ENCODE measurements at places on chromosomes 12 and 14. TPM values are rescaled to one million over a fixed set of nuclear protein-coding genes. Genes with fewer than 3 reads are reported as not detected.
A peak's percentile ranks its signal among the peaks of the same experiment; 100 is the strongest.

- no peak overlapping the region for H3K27ac ChIP-seq
- DNase-seq, result no peak
- no peak overlapping the region for H3K4me3 ChIP-seq
These were observed 746.6 kb downstream of the VRK1 start for GRCh38 chr14:97543816-97544215.

DNA sequence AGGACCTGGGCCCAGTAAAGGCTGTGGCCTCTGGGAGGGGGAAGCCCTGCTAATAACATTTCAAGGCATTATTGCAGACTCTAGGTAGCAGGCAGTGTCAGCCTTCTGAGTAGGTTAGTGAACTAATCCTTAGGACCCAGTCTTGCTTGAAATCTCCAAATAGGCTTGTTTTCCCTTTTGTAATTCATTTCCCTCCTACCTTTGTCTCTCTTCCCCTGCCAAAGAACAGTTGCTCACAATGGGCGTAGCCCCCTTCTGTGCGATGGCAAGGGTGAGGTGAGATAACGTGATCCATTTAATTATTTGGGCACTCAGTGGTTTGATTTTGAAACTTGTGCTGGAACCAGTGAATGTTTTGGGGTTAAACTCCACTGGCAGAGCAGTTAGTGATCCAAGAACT lies 10.9 kb downstream of the PELI2 start:
- no peaks in the 10 kb centered on the region for H3K27me3 ChIP-seq
- no peak overlapping the region for H3K27ac ChIP-seq
- DNase-seq, result no peak
- peaks cover 63% of the 10 kb centered on the region for H3K4me1 ChIP-seq
- H3K36me3 ChIP-seq, result no peaks in the 10 kb centered on the region
- no peak overlapping the region for H3K4me3 ChIP-seq

- DNase-seq, result no peak
- no peak overlapping the region for H3K27ac ChIP-seq
- peaks cover 8% of the 10 kb centered on the region for H3K4me1 ChIP-seq
- H3K4me3 ChIP-seq, result no peak overlapping the region
These were observed 95.0 kb downstream of the TGFB3 start for GRCh38 chr14:75886636-75887348.

DNA sequence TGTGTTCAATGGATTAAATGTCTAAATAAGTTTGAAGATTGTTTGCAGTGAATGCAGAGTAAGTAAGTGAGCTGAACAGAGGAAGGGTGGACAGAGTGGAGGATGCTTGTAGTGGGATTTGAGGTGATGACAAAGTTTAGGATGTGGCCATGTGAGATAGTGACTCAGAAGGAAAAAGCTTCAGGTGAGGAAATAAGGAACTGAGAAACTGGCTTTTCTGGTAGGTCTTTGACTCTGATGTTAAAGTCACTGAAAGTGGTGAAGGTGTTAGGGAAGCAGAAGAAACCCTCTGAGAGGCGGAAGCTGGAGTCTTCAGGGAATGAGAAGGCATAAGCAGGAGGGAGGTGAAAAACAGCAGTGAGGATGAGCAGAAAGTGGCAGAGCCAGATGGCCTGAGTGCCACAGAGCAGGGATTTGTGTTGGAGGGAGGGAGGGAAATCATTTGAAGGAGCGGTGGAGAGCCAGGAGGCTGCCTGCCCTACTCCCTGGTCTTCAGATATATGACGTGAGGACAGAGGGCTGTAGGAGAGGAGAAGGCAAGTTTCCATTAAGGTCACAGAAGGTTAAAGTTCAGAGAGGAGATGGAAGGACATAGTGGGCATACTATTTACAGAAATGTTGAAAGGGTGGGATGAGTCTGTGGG lies 24.8 kb downstream of the RGS6 start:
- H3K36me3 ChIP-seq, result no peaks in the 10 kb centered on the region
- H3K27ac ChIP-seq, result no peak overlapping the region
- H3K27me3 ChIP-seq, result no peaks in the 10 kb centered on the region
- H3K4me1 ChIP-seq, result no peaks in the 10 kb centered on the region
- H3K4me3 ChIP-seq, result no peak overlapping the region

GRCh38 chr12:106721915-106722314 lies 52.6 kb upstream of the RIC8B start:
- no peaks in the 10 kb centered on the region for H3K27me3 ChIP-seq
- H3K36me3 ChIP-seq, result no peaks in the 10 kb centered on the region
- no peak for DNase-seq
- no peaks in the 10 kb centered on the region for H3K4me1 ChIP-seq
- H3K4me3 ChIP-seq, result no peak overlapping the region

GRCh38 chr12:3218228-3219171 lies 141.3 kb downstream of the TSPAN9 start:
- no peak overlapping the region for H3K4me3 ChIP-seq
- DNase-seq, result peak; percentile 93
- H3K36me3 ChIP-seq, result no peaks in the 10 kb centered on the region
- H3K4me1 ChIP-seq, result peaks cover 16% of the 10 kb centered on the region
- H3K27ac ChIP-seq, result peak overlapping the region; percentile 51
- H3K27me3 ChIP-seq, result no peaks in the 10 kb centered on the region

- DNase-seq, result no peak
- H3K4me3 ChIP-seq, result no peak overlapping the region
- peaks cover 95% of the 10 kb centered on the region for H3K36me3 ChIP-seq
- no peak overlapping the region for H3K27ac ChIP-seq
These were observed 17.9 kb downstream of the WASHC3 start for GRCh38 chr12:102043928-102044327.

Gene PCBP2
- 661 TPM for total RNA-seq

Gene HELB
- total RNA-seq, result 5.3 TPM

- peaks cover 79% of the 10 kb centered on the region for H3K4me1 ChIP-seq
- H3K4me3 ChIP-seq, result peak within 1 kb of the TSS; percentile 91
- H3K36me3 ChIP-seq, result no peaks in the 10 kb centered on the region
- H3K27ac ChIP-seq, result peak within 1 kb of the TSS; percentile 94
- no peaks in the 10 kb centered on the region for H3K27me3 ChIP-seq
These were observed at the start of gene ARL6IP4 for GRCh38 chr12:122980183-122981035. TSS of gene ARL6IP4 (plus strand) at chr12:122980681. CDS start at chr12:122981140, 459 bp downstream.

DNA sequence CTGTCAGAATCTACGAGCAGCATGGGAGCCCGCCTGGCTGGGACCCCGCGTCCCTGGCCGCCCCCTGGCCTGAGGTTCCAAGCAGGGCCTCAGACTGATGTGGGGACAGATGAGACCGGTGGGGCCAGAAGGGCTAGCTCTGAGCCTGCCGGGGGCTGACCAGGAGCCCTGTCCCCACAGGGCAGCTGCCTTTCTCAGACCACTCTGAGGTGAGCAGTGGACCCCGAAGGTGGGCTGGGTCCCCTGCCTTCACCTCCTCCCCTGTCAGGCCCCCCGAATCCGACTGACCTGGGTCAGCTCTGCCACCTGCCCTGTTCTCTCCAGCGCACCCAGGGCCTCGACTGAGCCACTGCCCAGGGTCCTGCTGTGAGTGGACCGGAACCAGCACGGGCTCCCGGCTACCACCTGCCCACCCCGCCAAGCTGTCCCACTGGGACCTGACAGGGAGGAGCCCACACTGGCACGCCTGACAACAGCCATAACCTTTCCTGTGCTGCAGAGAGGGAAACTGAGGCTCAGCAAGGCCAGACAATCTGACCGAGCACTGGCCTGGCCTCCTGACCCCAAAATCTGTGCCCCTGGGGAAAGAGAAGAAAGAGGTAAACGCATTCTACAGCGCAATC lies 29.7 kb upstream of the TMEM179 start:
- no peaks in the 10 kb centered on the region for H3K36me3 ChIP-seq
- H3K4me1 ChIP-seq, result no peaks in the 10 kb centered on the region
- peak; percentile 53 for DNase-seq
- no peak overlapping the region for H3K4me3 ChIP-seq
- no peaks in the 10 kb centered on the region for H3K27me3 ChIP-seq

GRCh38 chr14:30142216-30142615 lies 214.6 kb upstream of the PRKD1 start:
- H3K27me3 ChIP-seq, result no peaks in the 10 kb centered on the region
- DNase-seq, result no peak
- no peaks in the 10 kb centered on the region for H3K4me1 ChIP-seq
- no peaks in the 10 kb centered on the region for H3K36me3 ChIP-seq

DNA sequence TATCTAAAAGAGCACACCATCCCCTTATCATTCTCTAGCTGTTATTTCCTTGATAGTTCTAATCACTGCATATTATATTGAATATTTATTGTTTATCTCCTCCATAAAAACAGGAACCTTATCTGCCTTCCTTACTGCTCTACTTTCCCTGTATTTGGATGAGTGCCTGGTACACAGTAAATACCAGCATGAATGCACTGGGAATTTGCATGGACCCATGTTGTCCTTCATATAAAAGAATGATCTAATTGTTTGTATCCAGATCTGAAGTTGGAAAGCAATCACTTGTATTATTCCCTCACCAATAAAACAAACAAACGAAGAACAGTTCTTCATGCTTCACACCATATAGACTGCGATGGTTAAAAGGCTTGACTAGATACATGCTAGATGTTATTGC lies 15.3 kb upstream of the CNOT2 start:
- no peak overlapping the region for H3K27ac ChIP-seq
- no peak overlapping the region for H3K4me3 ChIP-seq
- H3K27me3 ChIP-seq, result no peaks in the 10 kb centered on the region
- H3K36me3 ChIP-seq, result no peaks in the 10 kb centered on the region
- no peaks in the 10 kb centered on the region for H3K4me1 ChIP-seq

Gene NOS1
- 1.6 TPM for total RNA-seq

DNA sequence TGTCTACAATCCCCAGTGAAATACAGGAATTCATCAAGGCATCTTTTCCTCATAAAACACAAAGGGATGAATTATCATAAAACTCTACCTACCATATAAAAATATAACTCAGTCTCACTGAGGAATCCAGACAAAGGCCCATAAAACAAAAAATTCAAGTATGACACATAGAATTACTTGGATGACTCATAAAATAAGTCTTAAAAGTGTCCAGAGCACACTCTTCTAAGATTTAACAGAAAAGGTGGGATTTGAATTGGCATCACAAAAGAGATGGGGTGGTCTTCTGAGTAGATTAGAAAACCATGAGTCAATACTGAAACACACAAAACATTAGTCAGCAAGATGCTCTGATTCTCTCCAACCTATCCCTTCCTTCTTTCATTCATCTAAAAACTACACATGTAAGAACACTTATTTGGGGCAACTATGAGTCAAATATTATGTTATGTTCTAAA lies 202.7 kb upstream of the GARIN6 start:
- no peak overlapping the region for H3K27ac ChIP-seq
- H3K36me3 ChIP-seq, result no peaks in the 10 kb centered on the region
- peaks cover 6% of the 10 kb centered on the region for H3K4me1 ChIP-seq
- H3K27me3 ChIP-seq, result no peaks in the 10 kb centered on the region
- no peak overlapping the region for H3K4me3 ChIP-seq

Gene SMCO2
- total RNA-seq, result not detected

Gene PROX2
- not detected for total RNA-seq

Gene OASL
- 0.41 TPM for total RNA-seq

Gene KCNK10
- 0.14 TPM for total RNA-seq

- DNase-seq, result no peak
- no peak overlapping the region for H3K4me3 ChIP-seq
- H3K36me3 ChIP-seq, result no peaks in the 10 kb centered on the region
- H3K27ac ChIP-seq, result no peak overlapping the region
- H3K4me1 ChIP-seq, result peaks cover 16% of the 10 kb centered on the region
- peaks cover 22% of the 10 kb centered on the region for H3K27me3 ChIP-seq
These were observed 2.2 kb upstream of the PTGDR start for GRCh38 chr14:52265253-52265652.

DNA sequence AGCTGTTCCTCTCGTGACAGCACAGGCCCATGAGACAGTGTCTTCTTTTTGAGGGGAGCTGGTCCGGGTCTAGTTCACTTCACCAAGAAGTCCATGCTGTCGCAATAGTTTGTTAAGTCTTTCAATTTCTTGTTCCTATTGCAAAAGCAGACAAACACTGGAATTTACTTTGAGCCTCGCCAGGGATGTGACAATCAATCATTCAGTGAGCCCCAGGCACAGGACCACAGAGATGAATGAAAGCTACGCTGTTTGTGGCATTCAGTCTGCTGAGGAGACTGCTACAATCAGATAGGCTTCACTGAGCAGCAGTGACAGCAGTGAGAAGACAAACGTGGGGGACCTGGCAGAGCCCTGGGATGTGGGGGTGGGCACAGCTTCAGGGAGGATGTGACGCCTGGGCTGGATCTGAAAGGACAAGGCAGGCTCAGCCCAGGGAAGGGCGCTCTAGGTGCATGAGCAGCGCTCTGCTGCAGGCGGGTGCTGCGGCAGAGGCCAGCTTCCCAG lies 35.5 kb downstream of the TCTN1 start:
- peaks cover 35% of the 10 kb centered on the region for H3K36me3 ChIP-seq
- no peak overlapping the region for H3K4me3 ChIP-seq
- H3K4me1 ChIP-seq, result no peaks in the 10 kb centered on the region
- no peaks in the 10 kb centered on the region for H3K27me3 ChIP-seq
- no peak for DNase-seq
- H3K27ac ChIP-seq, result no peak overlapping the region

Gene OR9K2
- total RNA-seq, result not detected

- no peaks in the 10 kb centered on the region for H3K4me1 ChIP-seq
- peak overlapping the region; percentile 90 for H3K27ac ChIP-seq
- DNase-seq, result no peak
- no peaks in the 10 kb centered on the region for H3K27me3 ChIP-seq
These were observed 207.2 kb downstream of the ZFP36L1 start for GRCh38 chr14:68585690-68586089.

DNA sequence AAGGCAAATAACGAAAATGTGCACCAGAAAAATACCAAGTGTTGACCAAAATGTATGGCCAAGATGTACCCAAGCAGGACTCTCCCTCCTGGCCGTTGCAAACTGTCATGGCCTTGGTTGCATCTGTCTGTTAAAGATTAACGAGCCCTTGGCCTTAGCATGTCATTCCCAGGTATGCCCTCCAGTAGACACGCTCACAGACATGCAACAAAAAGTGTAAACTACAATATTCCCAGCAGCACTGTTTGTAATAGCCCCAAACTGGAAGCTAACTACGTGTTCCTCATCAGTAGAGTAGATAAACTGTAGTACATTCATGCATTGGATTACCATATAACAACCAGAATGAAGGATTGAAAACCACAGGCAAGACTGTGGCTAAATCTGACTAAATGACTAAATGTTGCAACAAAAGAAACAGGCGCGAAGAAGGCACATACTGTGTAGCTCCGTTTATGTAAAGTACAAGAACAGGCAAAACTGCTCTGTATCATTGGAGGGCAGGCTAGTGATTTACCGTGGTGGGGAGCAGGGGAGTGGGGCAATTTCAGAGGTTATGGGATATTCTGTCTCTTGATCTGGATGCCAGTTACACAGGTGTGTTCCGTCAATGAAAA lies 232.8 kb upstream of the DIO3 start:
- no peaks in the 10 kb centered on the region for H3K27me3 ChIP-seq
- no peaks in the 10 kb centered on the region for H3K4me1 ChIP-seq

- H3K4me3 ChIP-seq, result no peak overlapping the region
- no peaks in the 10 kb centered on the region for H3K4me1 ChIP-seq
- H3K27ac ChIP-seq, result peak overlapping the region; percentile 70
- DNase-seq, result no peak
- no peaks in the 10 kb centered on the region for H3K36me3 ChIP-seq
- H3K27me3 ChIP-seq, result no peaks in the 10 kb centered on the region
These were observed 74.5 kb downstream of the ETV6 start for GRCh38 chr12:11723993-11724392.

Measured in sigmoid colon (tissue), 7 donors.